ENCODE measurements at places on chromosomes 6 and 20.

- DNase-seq: no peak
These were observed 46.4 kb downstream of the MRPL14 start for GRCh38 chr6:44080561-44081521.

GRCh38 chr6:28807682-28808280 is 116.0 kb downstream of the TRIM27 start:
- DNase-seq: peak; percentile 64

GRCh38 chr20:49715466-49715865 is 1.8 kb upstream of the B4GALT5 start:
- DNase-seq: no peak

- no peak for DNase-seq
These were observed 122.0 kb downstream of the CDK19 start for GRCh38 chr6:110693296-110693695.

DNA sequence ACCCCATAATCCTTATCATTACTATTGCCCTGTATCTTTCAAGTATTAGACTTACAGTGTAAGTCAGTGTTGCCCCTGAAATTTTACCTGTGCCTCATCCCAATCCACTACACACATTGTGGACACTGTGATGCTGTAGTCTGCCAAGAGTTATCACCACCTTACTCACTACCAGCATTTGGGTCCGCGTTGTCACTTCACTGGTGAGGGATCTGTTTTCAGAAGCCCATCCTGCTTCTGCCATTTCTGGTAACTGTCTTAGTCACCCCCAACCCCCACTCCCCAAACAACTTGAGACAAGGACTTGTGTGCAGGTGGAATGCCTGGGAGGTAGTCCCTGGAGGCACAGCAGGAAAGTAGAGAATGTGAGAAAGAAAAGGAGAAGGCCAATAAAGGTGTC is 6.0 kb upstream of the RAB44 start:
- DNase-seq: no peak

GRCh38 chr6:125804264-125804663 is 13.5 kb downstream of the NCOA7 start:
- DNase-seq: no peak

- DNase-seq: no peak
These were observed 104.0 kb downstream of the COL12A1 start for GRCh38 chr6:75101896-75102295.

DNA sequence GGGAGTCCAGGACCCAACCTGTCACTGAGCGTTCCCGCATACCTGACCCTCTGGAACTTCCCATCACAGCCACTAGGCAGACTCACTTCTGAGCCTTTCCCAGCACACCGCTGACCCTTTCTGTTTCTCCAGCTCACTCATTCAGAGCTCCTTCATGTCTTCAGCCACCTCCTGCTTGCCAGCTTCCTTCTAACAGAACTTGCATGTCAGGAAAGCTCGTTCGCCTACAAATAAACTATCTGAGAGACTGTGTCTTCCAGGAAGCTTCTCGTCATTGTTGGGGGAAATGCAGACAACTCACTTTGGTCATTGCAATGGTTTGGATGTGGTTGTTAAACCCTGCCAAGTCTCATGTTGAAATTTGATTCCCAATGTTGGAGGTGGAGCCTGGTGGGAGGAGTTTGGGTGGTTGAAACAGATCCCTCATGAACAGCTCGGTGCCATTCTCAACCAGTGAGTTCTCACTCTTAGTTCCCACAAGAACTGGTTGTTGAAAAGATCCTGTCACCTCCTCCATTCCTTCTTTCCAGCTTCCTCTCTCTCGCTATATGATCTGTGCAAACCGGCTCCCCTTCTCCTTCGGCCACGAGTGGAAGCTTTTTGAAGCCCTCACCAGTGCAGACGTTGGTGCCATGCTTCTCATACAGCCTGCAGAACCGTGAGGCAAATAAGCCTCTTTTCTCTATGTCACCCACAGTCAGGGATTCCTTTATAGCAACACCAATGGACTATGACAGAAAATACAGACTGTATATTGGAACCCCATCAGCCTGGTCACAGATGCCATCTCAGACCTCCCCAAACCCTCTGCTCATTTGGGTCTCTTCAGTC is 1.4 kb upstream of the MUC21 start:
- DNase-seq: peak; percentile 19

- DNase-seq: peak; percentile 13
These were observed 71.3 kb upstream of the IYD start for GRCh38 chr6:150297327-150298029.

DNA sequence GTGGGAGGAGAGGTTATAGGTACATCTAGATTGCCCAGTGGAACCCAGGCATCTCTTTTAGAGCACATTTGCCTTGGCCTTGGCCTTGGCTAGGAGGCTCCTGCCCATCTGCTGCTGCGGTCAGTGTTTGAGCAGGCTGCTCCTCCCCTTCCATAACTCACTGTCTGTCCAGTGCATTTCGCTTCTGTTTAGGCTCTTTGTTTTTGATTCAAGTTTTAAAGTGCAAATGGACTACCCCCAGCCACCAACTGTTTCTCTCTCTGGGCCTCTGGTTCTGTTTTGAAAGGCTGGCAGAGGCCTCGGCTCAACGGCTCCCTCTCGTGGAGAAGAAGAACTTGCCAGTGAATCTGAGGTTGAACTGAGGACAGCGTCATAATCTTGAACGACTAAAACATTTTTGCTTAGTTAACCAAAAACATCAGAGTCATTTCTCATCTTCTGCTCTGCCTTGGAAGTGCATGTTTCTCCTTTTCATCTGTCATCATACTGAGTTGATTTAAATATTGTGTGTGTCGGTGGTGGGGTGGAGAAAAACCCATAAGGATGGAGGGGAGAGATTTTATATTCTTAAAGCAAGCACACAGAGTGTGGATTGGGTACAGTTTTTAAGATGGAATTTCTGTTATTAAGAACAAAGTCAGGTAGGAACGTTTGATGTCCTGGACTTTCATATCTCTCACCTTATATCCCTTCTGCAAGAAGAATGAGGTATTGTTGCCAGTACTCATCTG is 171.4 kb downstream of the DTNBP1 start:
- peak; percentile 53 for DNase-seq

DNA sequence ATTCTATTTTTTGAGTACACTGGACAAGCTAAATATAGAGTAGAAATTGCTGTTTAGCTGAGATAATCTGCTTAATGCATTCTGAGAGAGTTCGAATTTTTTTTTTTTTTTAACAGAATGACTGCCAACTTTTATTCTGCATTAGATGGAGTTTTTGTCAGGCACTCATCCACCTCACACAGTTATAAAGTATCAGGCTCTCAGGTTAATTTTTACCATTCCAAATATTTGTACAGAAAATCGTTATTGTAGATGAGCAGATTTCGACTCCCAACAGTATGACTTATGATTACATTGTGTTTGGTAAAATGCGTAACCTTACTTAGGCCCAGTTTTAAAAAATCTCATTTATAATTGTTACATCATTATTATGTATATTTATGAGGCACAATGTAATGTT is 1731.0 kb downstream of the GRIK2 start:
- DNase-seq: no peak

DNA sequence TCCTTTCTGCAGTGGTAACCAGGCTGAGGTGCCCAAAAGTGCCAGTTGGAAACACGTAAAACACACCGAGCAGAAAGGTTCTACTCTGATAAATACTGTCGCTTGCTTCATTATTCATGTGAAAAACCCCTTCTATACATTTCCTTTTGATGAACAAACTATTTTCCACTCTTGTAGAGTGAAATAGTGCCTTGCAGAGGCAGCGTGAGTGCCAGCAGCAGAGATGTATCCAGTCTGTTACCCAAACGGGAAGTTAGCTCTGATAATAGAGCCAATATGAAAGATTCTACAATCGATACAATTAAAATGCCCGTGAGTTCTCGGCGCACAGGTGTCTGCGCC is 1.5 kb downstream of the ZBTB46 start:
- DNase-seq: no peak

GRCh38 chr6:108902382-108902792 is 54.2 kb downstream of the ARMC2 start:
- no peak for DNase-seq

DNA sequence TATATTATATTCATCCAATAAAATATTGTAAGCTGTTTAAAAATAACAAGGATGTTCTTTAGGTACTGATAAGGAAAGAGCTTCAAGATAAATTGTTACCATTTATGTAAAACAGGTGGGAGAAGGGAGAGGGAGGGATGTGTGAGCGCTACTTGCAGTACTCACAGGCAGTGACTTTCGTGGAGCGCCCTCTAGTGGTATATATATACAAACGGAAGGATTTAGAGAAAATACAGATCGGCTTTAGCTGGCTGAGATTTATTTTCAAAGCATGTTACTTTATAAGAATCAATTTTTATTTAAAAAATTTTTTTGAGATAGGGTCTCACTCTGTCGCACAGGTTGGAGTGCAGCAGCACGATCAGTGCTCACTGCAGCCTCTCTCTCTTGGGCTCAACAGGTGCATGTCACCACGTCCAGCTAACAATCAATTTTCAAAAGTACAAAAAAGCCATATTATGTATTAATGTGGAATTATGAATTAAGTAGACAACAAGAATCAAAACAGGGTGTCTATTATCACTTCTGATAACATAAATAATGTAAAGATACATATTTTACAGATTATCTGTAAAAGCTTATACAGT is 3.3 kb upstream of the MOG start:
- peak; percentile 82 for DNase-seq

GRCh38 chr20:34155836-34156235 is 43.8 kb upstream of the EIF2S2 start:
- DNase-seq: no peak

Measured in LoVo (cell line).